ENCODE measurements at places on chromosomes 5 and 9. TPM values are rescaled to one million over a fixed set of nuclear protein-coding genes. Genes with fewer than 3 reads are reported as not detected.
A peak's percentile ranks its signal among the peaks of the same experiment; 100 is the strongest.

SDHA gene
- total RNA-seq: 105 TPM

PDE6A gene
- total RNA-seq: not detected

TSSK1B gene
- total RNA-seq: under 0.01 TPM

PCDH12 gene
- 0.18 TPM for total RNA-seq

TMOD1 gene
- 0.18 TPM for total RNA-seq

DNA sequence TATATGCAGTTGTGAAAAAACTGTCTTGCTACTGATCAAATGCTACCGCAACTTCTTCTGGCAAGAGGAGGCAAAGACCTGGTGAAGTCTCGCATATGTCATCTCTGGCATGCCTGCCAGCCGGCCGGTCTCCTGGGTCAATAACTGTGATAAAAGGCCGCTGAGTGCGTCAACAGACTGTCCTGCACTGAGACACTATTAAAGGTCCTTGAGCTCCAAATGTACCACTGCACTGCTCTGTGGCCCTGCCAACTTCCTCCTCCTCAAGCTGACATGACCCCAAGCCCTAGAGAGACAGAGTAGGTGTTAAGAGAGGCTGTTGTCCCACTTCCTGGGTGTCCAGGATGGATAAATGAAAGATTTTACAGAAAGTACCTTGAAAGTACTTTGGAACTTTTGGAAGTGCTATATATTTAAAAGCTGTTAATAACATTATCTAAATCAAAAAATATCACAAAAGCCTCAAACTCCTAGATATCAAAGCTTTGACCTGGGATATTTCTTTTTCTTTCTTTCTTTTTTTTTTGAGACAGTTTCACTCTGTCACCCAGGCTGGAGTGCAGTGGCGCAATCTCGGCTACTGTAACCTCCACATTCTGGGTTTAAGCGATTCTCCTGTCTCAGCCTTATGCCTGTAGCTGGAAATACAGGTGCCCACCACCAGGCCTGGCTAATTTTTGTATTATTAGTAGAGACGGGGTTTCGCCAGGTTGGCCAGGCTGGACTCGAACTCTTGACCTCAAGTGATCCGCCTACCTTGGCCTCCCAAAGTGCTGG, 31.5 kb downstream of the RAPGEF1 start:
- no peak for DNase-seq

- peak; percentile 50 for DNase-seq
Observed at GRCh38 chr5:56607551-56607950, 207.8 kb upstream of the MAP3K1 start.

DNA sequence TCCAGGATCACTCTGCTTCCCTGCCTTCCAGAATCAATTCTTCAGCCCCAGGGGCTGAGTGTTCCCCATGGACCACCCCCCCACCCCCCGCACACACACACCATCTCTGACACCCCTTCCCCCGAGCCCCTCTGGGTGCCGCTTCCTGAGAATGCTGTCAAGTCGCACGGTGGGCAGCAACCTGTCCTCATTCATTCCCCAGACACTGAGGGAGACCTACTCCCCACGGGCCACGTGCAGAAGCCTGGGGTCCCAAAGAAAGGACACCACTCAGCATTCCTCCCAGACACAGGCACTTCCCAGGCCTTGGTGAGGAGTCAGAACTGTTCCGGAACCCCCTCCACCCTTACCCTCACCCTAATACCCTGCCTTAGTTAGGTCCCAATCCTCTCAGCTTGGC, 12.8 kb downstream of the CPLX2 start:
- no peak for DNase-seq

DNA sequence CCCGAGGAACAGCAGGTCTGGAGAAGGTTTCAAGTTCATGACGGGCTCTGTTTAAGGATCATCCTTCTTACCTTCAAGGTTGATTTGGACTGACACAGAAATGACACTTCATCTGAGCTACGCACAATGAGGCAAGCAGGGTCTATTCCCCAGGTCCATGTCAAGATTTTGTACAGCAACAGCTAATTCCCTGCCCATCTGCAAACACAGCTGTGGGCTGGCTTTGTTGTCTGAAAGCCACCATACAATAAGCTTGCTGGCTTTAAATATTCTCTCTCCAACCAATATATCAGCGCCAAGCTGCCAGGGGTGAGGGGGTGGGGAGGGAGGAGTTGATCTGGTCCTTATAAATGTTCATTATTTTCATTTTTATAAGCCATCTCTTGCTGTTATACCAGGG, 92.0 kb downstream of the OTULIN start:
- DNase-seq: no peak

- peak; percentile 0 for DNase-seq
Observed at GRCh38 chr9:99720455-99721050, 101.1 kb upstream of the NR4A3 start.

GRCh38 chr9:79692857-79693571, 121.2 kb downstream of the TLE4 start:
- DNase-seq: peak; percentile 33

GRCh38 chr9:18343784-18344183, 130.2 kb upstream of the ADAMTSL1 start:
- peak; percentile 68 for DNase-seq

DNA sequence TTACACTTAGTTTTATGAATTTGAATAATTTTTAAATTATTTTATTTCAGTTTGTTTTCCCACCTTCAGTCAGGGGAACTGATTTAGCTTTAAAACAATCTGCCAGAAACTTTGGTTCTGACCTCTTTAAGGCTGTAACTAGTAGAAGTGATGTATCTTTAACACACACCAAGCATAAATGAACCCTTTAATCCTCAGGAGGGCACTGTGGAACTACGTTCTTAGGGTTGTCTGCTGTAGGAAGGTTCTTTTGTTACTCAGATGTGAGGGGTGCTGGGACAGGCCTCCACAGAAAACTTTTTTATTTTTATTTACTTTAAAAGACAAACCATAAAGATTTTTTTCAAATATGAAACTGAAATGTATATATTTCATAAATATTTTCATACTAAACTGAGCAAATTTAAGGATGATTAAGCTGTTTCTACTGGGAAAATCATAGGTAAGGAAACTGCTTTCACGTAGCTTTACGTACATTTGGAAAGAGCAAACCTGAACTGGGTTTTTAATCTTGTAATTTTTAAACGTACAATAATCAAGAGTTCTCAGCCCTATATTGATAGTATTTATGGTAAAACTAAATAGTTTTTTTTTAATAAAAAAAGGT, 5.3 kb downstream of the KLF4 start:
- DNase-seq: peak; percentile 81

GRCh38 chr9:136599811-136600660, 54.2 kb upstream of the NOTCH1 start:
- no peak for DNase-seq

DNA sequence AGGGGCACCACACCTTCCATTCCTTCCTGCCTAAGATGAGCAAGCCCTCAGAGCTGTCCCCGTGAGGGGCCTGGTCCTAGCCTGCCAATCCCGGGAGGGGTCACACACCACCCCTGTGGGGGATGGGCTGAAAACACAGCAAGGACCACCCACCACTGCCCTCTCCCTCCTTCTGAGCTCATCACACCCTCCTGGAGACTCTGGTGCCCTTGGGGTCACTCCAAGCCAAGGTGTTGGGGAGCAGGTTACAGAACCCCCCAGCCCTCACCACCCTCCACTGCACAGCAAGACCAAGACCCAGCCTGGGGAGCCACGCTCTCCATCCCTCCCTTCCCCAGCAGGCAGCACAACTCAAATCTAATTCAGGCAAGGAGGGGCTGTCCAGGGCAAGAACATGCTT, 60.5 kb upstream of the PPP1R26 start:
- no peak for DNase-seq

Data from IMR-90 (cell line).